Ureter (tissue), 1 donor: ENCODE measurements at places on chromosomes 3 and 15.
A peak's percentile ranks its signal among the peaks of the same experiment; 100 is the strongest.

- no peak for DNase-seq
Observed at GRCh38 chr3:42513121-42513520, 10.7 kb downstream of the VIPR1 start.

GRCh38 chr3:117303443-117303842 is 593.9 kb downstream of the TUSC7 start:
- no peak for DNase-seq

- DNase-seq = no peak
Observed at GRCh38 chr15:69659454-69660050, 206.9 kb downstream of the RPLP1 start.

DNA sequence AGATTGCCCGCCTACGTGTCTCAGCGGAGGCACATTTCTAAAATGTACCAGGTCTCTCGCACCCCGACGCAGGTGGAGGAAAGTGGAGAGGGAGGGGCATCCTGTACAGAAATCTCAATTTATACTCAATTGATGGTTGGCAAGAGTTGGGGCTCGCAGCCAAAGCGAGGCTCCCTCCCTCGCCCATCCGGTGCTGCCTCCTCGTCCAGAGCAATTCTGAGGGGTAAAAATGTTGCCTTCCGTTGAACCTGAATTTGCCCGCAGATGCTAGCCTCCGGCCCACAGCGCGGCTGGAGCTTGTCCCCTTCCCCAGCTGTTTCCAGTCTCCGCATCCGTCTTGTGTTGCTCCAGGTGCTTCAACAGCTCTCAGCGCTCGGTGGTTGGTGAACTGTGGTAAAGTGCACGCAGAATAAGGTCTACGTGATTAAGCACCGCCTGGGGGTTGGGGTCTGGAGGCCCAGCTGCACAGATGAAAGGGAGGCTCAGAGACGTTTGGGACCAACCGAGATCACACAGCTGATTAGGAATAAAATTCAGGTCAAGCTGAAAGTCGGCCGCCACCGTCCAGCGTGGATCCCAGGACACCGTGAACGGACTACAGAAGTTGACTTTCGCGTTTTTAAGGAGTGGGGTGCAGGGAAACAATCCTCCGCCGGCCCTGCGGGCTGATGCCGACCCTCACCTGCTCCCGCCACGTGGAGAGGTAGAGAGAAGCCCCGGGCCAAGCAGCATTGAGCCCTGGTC is 846 bp upstream of the POLG start:
- peak; percentile 51 for DNase-seq

GRCh38 chr15:85000189-85000864 is 18.7 kb downstream of the PDE8A start:
- no peak for DNase-seq

DNA sequence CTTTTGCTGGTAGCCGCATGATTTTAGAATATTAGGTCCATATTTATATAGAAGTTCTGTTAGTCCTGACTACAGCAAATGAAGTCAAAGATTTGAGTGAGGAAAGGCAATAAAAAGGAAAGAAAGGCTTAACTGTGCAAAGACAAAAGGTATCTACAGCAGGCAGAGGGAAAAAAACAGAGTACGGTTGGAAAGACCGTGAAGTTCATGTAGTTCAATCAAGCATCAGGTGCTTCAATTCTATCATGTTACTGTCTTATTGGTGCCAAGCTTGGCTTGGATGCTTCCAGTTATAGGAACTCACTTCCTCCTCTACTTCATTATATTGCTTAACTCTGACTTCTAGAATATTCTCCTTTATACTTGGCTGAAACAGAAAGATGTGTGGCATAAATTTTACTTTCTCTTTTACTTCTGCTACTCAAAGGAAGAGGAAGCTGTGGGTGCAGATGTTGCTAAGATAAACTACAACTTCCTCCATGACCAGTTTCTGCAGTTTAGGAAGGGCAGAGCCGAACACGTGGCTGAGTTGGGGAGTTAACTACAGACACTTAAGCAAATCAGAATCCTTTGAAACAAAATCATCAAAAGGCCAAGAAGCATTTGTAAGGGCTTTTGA is 72.6 kb upstream of the ZBED2 start:
- peak; percentile 55 for DNase-seq

GRCh38 chr3:141680620-141681389 is 57.3 kb upstream of the RNF7 start:
- no peak for DNase-seq

GRCh38 chr3:114707252-114707860 is 413.5 kb downstream of the TIGIT start:
- DNase-seq = no peak

DNA sequence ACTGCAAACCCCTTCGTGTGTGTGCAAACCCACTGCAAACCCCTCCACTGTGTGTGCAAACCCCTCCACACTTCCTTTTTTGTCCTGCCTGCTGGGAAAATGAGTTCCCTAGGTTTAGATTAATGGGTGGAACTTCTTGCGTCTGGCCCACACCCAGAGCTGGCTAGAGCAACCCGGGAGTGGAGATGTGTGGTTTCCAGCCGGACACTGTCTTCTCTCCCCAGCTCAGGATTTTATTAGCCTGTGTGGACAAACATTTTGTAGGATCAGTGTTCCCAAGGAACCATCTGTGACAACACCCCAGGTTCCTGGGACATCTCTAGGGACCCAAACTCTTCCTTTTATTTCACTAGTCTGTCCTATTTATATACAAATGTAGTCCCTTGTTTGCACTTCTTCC is 9.6 kb upstream of the LRRK1 start:
- DNase-seq = no peak

GRCh38 chr3:171444001-171444690 is 16.1 kb downstream of the TNIK start:
- no peak for DNase-seq

- DNase-seq = no peak
Observed at GRCh38 chr3:75737831-75738493, 47.4 kb downstream of the ZNF717 start.

GRCh38 chr15:24761704-24762302 is 86.2 kb downstream of the NPAP1 start:
- DNase-seq = no peak

- no peak for DNase-seq
Observed at GRCh38 chr15:94972314-94972713, 741.0 kb downstream of the MCTP2 start.

GRCh38 chr15:35671197-35671596 is 125.2 kb upstream of the DPH6 start:
- DNase-seq = no peak

DNA sequence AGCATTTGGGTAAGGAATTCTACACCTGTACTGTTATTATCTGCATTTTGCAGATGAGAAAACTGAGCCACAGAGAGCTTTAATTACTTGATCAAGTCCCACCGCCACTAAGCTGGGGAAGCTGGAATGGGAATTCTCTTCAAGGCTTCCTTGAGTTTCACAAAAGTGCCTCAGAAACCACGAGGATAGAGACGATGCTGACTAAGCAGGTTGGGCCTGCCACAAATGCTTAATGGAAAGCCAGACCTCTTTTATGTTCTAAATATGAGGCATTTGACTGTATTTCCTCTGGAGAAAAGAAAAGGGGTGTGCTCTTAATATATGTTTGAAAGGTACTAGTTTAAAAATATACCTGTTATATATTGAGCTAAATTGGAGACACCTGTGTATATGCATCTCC is 34.7 kb downstream of the ADAMTS9 start:
- no peak for DNase-seq

- no peak for DNase-seq
Observed at GRCh38 chr3:183275937-183276336, 22.9 kb downstream of the B3GNT5 start.

DNA sequence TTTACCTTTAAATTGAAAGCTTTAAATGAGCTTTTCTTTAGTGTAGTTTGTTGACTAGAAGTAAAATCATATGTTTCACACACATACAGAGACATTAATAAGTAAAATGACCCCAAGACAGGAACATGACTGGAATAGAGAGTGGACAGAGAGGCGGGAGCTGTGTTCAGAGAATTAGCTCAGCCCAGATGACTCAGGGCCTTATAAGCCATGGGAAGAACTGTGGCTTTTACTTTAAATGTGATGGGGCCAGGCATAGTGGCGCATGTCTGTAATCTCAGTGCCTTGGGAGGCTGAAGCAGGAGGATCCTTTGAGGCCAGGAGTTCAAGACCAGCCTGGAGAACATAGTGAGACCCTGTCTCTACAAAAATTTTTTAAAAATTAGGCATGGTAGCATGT is 26.7 kb downstream of the SACM1L start:
- DNase-seq = no peak

GRCh38 chr3:56837196-56837955 is 35.6 kb upstream of the ARHGEF3 start:
- DNase-seq = no peak

DNA sequence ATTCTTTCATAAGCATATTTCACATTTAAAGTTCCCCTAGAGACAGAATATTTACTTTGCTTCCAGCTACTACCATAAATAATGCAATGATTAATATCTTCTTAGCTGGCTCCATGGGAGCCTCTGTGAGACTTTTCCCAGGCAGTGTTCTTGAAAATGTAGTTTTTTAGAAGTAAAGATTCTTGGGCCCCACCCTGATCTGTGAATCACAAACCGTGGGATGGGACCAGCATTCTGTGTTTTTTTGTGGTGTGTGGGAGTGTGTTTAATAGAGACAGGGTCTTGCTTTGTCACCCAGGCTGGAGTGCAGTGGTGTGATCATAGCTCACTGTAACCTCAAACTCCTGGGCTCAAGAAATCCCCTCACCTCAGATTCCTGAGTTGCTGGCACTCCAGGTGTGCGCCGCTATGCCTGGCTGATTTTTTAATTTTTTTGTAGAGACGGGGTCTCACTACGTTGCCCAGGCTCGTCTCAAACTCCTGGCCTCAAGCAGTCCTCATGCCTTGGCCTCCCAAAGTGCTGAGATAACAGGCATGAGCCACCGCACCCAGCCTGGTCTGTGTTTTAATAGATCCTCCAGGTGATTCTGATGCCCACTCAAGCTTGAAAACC is 83.0 kb downstream of the KLHL25 start:
- DNase-seq = no peak

GRCh38 chr3:191531434-191531972 is 70.5 kb downstream of the PYDC2 start:
- DNase-seq = no peak

DNA sequence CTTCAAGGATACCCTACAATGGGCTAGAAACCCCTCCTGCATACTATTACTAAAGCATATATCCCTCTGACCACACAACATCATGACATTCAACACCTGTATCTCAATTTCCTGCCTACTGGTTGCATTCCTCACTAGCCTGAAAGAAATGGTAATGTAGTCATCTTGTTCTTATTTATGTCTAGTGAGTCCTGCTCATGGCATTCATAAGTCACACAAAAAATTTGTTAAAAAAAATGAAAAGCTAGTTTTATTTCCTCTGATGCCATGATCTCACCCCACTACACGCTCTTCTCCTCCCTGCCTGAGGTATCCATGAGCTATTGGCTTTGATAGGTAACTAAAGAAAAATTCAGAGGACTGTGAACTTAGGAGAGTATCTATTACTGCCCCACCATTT is 284.5 kb downstream of the ZNF385D start:
- DNase-seq = no peak

GRCh38 chr3:198062068-198062465 is 102.0 kb downstream of the LMLN start:
- no peak for DNase-seq

DNA sequence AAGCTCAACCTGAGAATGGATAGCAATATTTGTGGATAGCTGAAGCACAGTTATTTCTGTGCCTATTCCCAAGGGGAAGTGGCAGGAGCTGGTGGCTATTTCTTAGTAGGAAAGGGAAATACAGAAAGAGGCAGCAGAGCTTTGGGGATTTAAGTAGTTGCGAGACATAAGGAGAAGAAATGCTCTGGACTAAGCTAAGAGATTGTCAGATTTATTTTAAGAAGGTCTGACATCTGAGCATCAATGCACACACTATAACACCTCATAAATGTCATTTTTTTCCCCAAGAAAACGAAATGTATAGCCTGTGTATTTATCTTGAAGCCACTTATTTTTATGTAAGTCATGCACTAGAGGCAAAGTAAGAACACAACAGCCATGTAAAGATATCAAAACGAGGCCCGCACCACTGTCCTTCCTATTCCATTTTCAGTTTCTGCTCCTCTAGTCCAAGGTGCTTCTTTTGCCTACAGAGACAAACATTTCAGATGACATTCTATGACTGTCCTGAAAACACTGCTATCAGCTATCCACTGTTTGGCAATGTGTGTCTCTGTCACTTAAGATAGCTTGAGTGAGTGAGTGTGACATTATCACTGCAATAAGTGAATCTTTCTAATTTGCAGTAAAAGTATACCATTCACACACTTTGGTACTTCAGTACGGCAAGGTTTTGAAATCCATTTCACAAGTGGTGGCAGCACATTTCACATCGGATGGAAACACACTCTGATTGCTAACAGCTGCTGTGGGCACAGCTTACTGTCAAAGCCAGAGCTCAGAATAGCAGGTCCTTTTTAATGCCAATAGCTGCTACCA is 62.7 kb upstream of the ICE2 start:
- no peak for DNase-seq

- no peak for DNase-seq
Observed at GRCh38 chr3:32403663-32404062, 12.0 kb downstream of the CMTM7 start.

DNA sequence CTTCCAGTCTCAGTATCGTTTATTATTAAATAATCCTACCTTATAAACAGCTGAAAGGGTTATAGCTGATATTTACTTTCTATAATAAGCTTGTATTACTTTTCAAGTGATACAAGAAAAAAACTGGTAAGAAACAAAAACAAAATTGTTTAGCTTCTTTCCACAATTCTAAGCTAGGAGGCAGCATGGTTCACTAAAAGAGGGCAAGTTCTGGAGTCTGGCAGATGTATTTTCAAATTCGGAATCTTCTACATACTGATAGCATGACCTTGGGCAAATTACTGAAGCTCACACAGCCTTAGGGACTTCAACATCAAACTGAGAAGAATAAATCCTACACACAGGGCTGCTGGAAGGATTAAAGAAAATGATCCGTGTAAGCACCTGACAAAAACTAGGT is 15.4 kb downstream of the C15orf62 start:
- no peak for DNase-seq

- no peak for DNase-seq
Observed at GRCh38 chr15:61415617-61416120, 186.6 kb upstream of the RORA start.

DNA sequence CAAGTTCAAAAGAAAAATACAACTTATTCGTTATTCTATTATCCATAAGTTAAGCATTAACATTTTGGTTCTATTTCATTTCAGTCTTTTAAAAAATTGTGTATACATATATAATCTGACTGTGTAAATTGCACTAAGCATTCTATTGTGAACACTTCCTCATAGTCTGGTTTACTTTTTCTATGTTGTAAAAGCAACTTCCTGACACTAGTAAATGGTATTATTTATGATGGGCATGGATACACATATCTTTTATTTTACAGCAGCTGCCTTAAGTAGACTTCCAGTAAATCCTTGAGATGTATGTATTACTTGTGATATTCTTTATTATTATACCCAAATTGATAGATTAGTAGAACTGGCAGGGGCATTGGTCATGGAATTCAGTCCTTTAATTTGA is 58.2 kb downstream of the FNDC3B start:
- no peak for DNase-seq

DNA sequence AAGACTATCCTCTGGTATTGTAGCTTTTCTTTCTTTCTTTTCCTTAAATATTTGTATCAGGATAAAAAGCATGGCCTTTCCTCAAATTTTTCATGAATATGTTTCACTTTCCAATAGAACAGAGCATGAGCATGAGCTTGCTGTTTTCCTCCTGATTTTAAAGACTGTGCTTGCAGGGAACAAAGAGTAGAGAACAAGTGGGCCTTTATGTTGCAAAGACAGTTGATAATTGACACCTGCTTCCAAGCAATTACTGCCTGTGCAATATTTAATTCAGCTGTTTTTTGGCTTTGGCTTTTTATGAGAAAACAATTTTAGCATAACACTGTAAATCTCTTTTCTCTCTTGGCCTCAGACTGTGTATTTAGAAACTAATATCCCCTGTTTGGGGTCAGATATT is 263.6 kb upstream of the AZI2 start:
- no peak for DNase-seq
